ENCODE measurements at places on chromosomes 1 and 21.

- DNase-seq: no peak
Measured at GRCh38 chr1:114771992-114772391, 8.5 kb downstream of the SIKE1 start.

- DNase-seq: no peak
Measured at GRCh38 chr21:36694593-36695282, 4.2 kb upstream of the SIM2 start.

DNA sequence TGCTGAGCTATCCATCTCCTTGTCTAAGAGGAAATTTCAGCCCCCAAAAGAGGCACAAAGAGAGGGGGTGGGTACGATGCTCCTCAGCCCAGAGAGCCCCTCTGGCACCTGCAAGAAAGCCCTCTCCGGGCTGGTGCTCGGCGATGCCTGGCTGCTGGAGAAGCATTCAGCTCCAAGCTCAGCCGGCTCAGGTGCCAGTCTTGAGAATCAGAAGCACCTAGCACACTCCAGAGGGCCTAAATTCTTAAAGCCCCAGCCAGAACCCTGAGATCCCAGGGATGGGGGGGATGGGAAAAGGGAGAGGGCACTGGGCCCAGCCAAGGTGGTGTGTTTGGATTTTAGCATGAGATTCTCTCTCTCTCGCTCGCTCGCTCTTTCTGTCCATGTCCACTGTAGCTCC, 2.9 kb downstream of the GRIK3 start:
- DNase-seq: no peak

- no peak for DNase-seq
Measured at GRCh38 chr1:207998691-207999090, 87.8 kb upstream of the CD34 start.

DNA sequence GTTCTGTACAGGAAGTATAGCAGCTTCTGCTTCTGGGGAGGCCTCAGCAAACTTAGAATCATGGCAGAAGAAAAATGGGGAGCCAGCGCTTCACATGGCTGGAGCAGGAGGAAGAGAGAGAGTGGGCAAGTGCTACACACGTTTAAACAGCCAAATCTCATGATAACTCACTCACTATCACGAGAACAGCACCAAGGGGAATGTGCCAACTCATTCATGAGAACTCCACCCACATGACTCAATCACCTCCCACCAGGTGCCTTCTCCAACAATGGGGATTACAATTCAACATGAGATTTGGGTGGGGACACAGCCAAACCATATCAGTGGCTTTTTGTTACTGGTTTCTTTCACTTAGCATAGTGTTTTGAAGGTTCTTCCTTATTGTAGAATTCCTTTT, 138.6 kb downstream of the SYT14 start:
- no peak for DNase-seq

DNA sequence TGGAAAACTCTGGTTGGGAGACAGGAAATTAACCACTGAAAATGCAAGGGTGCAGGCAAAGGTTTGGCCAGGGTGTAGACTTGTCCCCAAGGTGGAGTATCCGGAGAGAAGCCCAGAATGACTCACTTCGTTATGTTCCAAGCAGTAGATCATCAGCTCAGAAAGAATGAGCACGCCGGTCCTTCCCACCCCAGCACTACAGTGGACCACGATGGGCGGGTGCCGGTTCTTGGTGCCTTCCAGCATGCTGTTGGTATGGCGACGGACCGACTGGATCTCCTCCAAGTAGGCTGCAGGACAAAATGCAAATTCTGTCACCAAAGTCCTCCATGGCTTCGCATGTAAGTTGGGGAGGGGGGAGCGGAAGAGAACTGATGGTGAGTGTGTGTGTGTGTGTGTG, 83.4 kb downstream of the SMYD2 start:
- peak; percentile 70 for DNase-seq

DNA sequence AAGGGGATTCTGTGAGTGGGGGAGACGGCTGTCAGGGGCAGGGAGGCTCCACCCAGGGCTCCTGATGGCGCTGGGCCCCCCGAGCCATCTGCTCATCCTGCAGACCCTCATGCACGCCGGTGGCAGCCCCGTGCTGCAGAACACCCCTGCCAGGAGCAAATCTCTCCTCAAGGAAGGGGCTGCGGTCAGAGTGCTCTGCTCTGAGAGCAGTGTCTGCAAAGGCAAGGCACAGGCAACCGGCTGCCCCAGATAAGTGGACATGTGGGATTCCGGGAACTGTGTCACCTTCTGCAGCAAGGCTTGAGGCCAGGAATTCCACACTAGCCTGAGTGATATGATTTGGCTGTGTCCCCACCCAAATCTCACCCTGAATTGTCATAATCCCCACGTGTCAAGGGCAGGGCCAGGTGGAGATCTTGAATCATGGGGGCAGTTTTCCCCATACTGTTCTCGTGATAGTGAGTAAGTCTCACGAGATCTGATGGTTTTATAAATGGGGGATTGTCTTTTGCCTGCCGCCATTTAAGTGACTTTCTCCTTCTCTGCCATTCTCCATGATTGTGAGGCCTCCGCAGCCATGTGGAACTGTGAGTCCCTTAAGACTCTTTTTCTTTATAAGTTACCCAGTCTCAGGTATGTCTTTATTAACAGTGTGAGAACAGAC, 101.0 kb downstream of the PDE9A start:
- DNase-seq: no peak

GRCh38 chr1:230401101-230401500, 25.0 kb downstream of the PGBD5 start:
- no peak for DNase-seq

DNA sequence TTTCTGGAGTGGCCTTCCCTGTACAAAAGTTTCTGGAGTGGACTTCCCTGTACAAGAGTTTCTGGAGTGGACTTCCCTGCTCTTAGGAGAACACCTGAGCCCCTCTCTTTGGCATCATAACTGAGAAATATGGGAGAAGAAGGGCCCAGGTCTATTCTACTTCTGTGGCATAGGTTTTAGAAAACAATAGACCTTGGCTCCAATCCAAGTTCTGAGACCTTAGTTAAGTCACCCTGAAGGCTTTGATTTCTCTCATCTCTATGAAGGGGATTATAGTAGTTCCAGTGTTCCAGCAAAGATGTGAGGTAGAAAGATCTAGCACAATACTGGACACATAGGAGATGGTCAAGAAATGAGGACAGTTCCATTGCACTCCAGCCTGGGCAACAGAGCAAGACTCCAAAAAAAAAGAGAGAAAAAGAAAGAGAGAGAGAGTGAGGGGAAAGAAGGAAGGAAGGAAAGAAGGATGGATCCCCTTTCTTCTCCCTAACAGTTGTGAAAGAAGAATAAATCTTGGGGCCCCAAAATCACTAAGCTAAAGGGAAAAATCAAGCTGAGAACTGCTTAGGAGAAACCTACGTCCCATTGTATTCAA, 13.3 kb upstream of the EIF4G3 start:
- DNase-seq: no peak

- DNase-seq: peak; percentile 52
Measured at GRCh38 chr1:32984455-32985171, 20.0 kb upstream of the RNF19B start.

- DNase-seq: no peak
Measured at GRCh38 chr1:189805735-189806134, 671.9 kb downstream of the BRINP3 start.

- DNase-seq: no peak
Measured at GRCh38 chr1:18199462-18199861, 91.9 kb downstream of the IGSF21 start.

GRCh38 chr1:59645893-59646292, 168.9 kb upstream of the HOOK1 start:
- no peak for DNase-seq

DNA sequence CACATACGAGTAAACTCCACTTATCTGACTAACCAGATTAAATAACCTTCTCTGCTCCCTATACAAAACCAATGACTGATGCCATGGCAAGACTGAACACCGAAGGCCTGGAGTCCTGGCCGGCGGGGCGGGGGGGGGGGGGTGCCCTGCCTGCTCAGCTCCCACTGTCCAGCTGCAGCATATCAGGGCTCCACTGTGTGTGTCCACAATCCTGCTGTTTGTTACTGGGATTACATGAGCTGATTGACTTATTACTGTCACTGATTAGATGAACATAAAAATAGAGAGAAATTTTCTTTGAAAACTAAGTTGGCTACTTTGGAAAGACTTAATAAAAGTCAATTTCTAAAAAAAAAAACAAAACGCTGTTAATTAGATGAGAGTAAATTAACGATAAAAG, 24.9 kb downstream of the TMEM63A start:
- no peak for DNase-seq

- DNase-seq: no peak
Measured at GRCh38 chr1:68233202-68233601, 879 bp upstream of the WLS start.

- no peak for DNase-seq
Measured at GRCh38 chr21:25536752-25537151, 70.5 kb downstream of the MRPL39 start.

DNA sequence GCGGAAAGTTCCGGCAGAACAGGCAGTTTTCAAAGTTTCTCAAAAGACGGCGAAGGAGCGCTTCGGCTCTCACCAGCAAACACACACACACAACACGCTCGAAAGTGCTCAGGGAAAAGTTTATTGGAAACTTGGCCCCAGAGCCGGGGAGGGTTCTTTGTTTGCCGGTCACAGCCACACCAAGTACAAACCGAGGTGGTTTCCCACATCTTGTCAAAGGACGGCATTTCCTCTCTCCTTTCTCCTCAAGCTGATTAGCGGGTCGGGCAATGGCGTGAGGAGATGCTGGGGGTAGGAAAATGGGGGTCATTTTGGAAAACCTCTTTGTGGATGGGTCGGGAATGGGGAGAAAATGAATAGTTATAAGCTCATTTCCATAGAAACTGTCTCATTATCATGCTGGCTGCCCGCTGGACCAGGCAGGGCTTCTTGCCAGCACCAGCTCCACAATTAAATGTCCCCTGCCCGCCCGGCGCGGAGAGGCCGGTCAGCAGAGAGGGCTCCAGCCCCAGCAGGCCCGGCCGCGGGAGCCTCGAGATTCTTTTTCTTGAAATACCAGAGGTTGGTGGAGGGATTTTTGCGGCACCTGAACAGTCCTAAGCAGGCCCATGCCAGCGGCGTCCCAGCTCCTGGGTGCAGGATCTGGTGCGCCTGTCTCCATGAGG, 92.3 kb downstream of the PRDM16 start:
- no peak for DNase-seq

GRCh38 chr1:93734999-93735398, 53.4 kb upstream of the BCAR3 start:
- DNase-seq: no peak

GRCh38 chr1:23120383-23120782, 48.3 kb downstream of the LUZP1 start:
- DNase-seq: no peak

Measured in cardiac fibroblast (primary cell).